ENCODE measurements at places on chromosomes 5 and 9. TPM values are rescaled to one million over a fixed set of nuclear protein-coding genes. Genes with fewer than 3 reads are reported as not detected.

The CSF1R gene
- 1.8 TPM for total RNA-seq

The CENPK gene
- 104 TPM for total RNA-seq

The AUH gene
- total RNA-seq = 85.8 TPM

The CNTNAP3 gene
- not detected for total RNA-seq

The ISOC1 gene
- 19.4 TPM for total RNA-seq

The ZDHHC11B gene
- 0.24 TPM for total RNA-seq

The FAXDC2 gene
- total RNA-seq = not detected

The ORM2 gene
- total RNA-seq = not detected

The GKAP1 gene
- 12.2 TPM for total RNA-seq

The ZDHHC12 gene
- 48.7 TPM for total RNA-seq

The GALNT12 gene
- total RNA-seq = 11.2 TPM

The PHF24 gene
- 1.00 TPM for total RNA-seq

The PGM5 gene
- not detected for total RNA-seq

The GLRA1 gene
- not detected for total RNA-seq

The FOXD4L6 gene
- total RNA-seq = 0.21 TPM

The ZNF883 gene
- 0.49 TPM for total RNA-seq

The SLC25A2 gene
- total RNA-seq = 0.46 TPM

The NUTM2F gene
- total RNA-seq = not detected

The NR4A3 gene
- 53.1 TPM for total RNA-seq

The NTMT1 gene
- 39.3 TPM for total RNA-seq

The SLC36A2 gene
- not detected for total RNA-seq

The CCDC171 gene
- 4.9 TPM for total RNA-seq

The GABRG2 gene
- total RNA-seq = not detected

The HTR1A gene
- not detected for total RNA-seq

The SAXO1 gene
- total RNA-seq = not detected

The IFNA21 gene
- not detected for total RNA-seq

The ADGRD2 gene
- total RNA-seq = not detected

The DRD1 gene
- not detected for total RNA-seq

The IQGAP2 gene
- total RNA-seq = 78.0 TPM
